Bladder microvascular endothelial cell (primary cell): ENCODE measurements at places on chromosomes 6 and 20. TPM values are rescaled to one million over a fixed set of nuclear protein-coding genes. Genes with fewer than 3 reads are reported as not detected.

The HS3ST5 gene
- total RNA-seq: not detected in 2 replicates

The ABHD16B gene
- not detected in 2 replicates for total RNA-seq

The LPA gene
- not detected in 2 replicates for total RNA-seq

The IYD gene
- not detected in 2 replicates for total RNA-seq
